PC-3 (cell line): ENCODE measurements at places on chromosomes 3 and 15.

- DNase-seq: peak; percentile 84
Measured at GRCh38 chr3:99172736-99173657, 271.5 kb upstream of the DCBLD2 start.

DNA sequence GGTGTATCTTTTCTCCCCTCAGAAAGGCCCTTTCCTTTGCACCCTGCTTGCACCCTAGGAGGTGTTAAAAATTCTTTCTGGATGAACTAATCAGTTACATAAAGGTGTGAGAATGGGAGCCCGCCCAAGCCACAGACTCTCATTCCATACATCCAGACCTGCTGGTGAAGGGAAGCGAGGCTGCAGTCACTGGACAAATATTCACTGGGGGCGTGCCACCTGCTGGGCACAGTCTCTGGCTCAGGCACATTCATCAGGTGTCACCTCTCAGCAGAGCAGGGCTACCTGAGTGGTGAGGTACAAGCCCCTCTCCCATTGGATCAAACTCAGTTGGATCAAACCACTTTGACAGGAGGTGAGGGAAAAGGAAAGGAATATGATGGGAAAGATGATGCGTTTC, 52.0 kb downstream of the NTRK3 start:
- no peak for DNase-seq

GRCh38 chr3:47344971-47345370, 35.9 kb upstream of the PTPN23 start:
- DNase-seq: no peak

- no peak for DNase-seq
Measured at GRCh38 chr3:172201870-172202236, 162.5 kb downstream of the FNDC3B start.

- DNase-seq: no peak
Measured at GRCh38 chr15:75109021-75109735, 85.8 kb downstream of the PPCDC start.

GRCh38 chr3:41364736-41365135, 165.4 kb downstream of the CTNNB1 start:
- no peak for DNase-seq

- no peak for DNase-seq
Measured at GRCh38 chr15:78243491-78243941, 9.2 kb upstream of the ACSBG1 start.

DNA sequence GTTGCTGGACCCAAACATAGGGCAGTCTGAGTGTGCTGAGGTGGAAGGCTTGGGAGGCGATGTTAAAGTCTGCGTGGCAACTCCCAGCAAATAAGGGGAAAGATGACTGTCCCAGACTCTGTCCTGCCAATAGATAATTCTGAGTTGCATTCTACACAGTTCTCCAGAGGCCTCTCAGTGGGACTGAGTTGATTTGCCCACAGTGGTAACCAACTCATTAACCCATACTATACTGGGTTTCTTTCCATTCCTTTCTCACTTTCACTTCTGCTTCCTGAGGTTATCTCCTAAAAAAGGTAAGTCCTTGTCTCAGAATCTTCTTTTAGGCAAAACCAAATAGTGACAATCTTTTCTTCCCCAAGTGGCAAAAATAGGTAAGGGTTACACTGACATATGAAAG, 549.9 kb upstream of the DPPA4 start:
- no peak for DNase-seq

DNA sequence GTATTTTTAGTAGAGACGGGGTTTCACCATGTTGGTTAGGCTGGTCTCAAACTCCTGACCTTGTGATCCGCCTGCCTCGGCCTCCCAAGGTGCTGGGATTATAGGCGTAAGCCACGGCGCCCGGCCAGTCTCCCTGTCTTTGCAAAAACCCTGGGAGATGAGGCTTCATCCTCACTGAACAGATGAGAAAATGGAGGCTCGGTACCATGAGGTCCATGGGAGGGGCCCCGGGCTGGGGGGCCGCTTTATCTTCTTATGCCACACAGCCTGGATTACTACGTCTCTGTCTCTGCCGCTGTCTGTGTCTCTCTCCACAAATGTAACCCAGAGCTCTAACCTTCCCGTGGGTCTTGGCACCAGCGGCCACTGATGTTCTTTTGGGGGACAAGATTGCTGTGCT, 39.1 kb downstream of the ABTB1 start:
- DNase-seq: no peak

GRCh38 chr15:62976301-62976881, 66.2 kb upstream of the TPM1 start:
- DNase-seq: no peak

GRCh38 chr3:63937661-63938651, 25.8 kb upstream of the SCAANT1 start:
- DNase-seq: peak; percentile 63

- DNase-seq: no peak
Measured at GRCh38 chr3:58613236-58614132, 36.3 kb upstream of the FAM107A start.

DNA sequence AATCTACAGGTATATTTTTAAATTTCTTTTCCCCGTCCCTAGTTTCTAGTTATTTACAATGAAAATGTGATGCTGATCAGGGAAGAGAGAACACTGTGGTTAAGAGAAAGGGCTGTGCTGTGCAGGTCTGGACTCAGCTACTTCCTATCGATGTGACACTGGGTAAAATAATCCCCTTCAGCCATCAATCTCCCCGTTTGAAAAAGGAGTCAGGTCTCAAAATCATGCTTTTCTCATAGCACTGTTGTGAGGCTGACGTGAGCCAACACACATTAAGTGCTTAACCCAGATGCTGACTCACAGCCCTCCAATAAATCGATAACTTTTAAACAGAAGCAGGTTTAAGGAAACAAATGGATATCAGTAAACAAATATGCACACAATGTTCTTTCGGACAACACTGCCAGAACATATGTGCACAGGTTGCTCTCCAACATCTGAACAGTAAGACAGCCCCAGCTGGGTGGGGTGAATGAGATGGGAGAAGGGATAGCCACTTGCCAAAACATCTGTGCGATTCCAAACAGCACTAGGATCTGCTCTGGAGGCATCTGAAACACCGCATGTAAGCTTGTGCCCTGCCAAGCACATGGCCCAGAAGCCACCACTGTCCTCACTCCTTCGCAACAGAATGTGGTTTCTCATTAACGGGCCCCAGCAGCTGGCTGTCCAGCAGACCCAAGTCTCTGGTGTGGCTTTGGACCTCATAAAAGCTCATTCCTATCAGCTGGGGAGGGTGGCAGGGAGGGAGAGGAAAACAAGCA, 143.2 kb upstream of the PRICKLE2 start:
- DNase-seq: no peak

- peak; percentile 18 for DNase-seq
Measured at GRCh38 chr3:45333549-45333948, 54.8 kb upstream of the LARS2 start.

GRCh38 chr3:39879581-39879980, 70.2 kb downstream of the MYRIP start:
- no peak for DNase-seq

DNA sequence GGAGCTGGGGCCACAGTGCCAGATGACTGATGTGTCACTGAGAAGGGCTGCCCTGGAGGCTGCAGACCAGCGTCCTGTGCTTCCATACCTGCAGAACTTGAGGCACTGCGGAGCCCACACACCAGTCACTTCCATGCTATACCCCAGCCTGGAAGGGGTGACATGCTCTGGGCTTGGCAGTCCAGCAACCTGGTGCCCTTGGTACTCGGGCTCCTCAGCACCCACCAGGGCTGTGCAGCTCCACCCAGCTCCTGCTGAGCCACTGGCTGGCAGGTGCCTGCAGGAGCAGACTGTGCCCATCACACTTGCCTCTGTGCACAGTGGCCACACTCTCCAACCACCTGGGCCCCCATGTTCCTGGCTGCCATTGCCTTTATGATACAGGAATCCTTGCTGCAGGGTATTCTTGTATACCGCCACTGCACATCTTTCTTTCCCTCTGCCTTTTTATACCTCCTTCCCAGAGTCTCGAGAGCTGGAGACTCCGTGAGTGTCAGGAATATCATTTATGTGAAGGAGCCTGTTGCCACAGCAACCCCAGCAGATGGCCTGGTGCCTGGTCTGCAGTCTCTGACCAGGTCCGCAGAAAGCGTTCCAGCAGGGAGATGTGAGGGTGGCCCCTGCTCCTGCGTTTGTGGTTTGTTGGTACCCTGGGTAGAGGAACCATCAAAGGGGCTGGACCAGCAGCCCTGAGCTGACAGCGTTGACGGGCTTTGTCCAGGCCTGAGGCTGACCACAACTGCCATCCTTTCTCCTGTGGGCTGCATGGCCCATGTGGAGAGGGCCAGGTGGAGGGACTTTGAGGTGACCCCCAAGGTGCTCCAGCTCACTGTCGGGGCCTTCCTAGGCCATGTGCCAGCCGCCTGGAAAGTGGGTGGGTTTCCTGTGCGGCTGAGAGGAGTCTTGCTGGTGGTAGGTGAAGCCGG, 93.4 kb upstream of the PLXNA1 start:
- no peak for DNase-seq

DNA sequence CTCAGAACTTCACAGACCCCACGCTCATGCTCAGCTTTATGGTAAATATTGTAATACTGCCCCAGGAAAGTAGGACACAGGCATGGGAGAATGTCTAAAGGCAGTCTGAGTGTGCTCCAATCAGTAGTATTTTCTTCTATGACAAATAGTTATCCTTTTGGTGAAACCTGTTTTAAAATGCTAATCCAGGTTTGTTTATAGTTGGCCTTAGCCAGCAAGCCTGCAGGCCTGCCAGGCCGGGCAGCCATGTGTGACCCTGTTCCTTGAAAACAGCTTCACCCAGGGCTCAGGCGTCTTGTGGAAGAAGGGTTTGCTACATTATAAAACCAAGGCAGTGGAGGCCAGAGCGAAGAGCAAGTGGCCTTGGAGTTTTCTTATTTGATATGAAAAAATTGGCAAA, 104.7 kb downstream of the SEMA6D start:
- no peak for DNase-seq

GRCh38 chr3:159865041-159865579, 123.5 kb upstream of the IL12A start:
- peak; percentile 57 for DNase-seq

DNA sequence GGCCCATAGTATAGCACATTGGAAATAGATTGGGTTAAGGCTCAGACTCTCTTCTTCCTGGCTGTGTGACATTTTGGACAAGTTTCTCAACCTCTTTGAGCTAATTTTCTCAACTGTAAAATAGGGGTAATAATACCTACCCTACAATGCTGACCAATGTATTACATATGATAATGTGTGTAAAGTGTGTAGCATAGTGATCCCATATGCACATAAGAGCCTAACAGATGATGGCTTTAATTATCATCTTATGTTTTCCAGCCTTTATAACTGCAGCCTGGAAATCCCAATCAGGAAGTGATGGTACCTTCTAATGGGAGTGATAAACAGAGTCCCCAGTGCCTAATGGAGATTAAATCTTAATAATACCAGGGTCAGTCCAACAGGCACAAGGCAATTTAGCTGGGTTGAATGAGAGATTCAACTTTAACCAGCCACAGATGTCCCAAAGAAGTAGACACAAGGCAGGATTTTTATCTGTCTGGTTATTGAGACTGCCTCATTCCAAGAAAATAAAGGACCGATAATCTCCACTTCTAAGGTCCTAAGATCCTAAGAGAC, 12.0 kb downstream of the ADAMTS9 start:
- no peak for DNase-seq

DNA sequence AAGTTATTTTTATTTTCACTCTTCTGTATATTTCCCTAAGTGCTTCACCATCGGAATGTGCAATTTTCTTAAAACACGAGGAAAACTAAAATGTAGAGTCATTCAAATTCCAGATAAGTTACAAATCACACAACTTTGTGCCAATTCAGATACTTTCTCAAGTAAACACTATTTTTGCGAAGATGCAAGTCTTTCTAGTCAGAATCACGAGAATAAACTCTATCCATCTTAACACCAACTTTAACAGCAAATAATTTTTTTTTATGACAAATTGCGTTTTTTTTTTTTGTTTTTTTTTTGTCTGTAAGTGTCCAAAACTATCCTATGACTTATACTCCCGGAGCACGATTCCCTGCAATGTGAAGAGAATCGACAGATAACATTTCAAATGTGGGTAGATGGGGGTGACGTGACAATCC, 1.3 kb downstream of the STAG1 start:
- DNase-seq: peak; percentile 25

DNA sequence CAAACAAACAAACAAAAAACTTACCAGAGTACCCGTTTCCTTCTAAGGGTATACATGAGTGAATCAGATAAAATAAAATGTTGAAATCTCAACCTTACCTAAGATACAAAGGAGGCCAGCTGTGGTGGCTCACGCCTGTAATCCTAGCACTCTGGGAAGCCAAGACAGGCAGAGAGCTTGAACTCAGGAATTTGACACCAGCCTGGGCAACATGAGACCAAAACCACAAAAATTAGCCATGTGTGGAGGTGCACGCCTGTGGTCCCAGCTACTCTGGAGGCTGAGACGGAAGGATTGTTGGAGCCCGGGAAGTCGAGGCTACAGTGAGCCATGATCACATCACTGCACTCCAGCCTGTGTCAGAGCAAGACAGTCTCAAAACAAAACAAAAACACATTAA, 11.0 kb upstream of the FAM219B start:
- DNase-seq: no peak

DNA sequence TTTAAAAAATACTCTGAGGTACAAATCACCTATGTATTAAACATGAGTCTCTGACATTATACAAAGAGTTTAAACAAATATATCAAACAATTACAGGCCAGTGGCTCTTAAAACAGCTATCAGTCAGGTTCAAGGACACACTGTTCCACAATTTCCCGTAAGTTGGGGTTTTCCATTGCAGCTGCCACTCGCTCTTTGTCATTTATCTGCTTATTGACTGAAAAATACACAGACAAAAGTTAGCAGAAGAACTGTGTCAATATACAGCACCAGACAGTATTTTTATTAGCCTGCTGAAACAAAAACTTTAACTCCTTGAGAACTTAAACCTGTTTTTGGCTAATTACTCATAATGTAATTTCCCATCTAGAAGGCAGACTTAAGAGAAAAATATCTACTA, 20.8 kb downstream of the CIAO2A start:
- no peak for DNase-seq

GRCh38 chr3:35707904-35708303, 68.6 kb downstream of the ARPP21 start:
- peak; percentile 11 for DNase-seq

DNA sequence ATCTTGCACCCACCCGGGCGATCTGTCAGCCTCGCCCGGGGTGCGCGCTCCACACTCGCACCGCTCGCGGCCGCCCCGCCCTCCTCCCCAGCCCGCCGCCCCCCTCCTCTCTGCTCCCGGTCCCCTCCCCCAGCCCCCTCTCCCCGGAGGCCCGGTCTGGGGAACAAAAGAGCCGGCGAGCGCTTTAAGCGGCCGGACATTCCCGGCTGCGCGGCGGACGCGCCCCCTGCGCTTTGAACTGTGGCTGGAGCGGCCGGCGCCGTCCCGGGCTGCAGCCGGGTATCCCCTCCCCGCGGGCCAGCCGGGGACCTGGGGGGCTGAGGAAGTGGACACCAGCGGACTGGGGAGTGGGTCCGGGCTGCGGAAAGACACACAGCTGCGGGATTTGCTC, at the start of gene IGDCC3:
IGDCC3 (minus strand) TSS at position 27 of the 391 bp plus-strand sequence. CDS start 214 bp downstream, outside the sequence.
- no peak for DNase-seq

GRCh38 chr3:136749091-136749490, 3.1 kb downstream of the STAG1 start:
- no peak for DNase-seq

GRCh38 chr15:83732770-83733169, 78.8 kb downstream of the ADAMTSL3 start:
- DNase-seq: no peak
